ENCODE measurements at places on chromosomes 2 and 18.

- DNase-seq: no peak
Observed at GRCh38 chr2:215658635-215659305, 222.9 kb upstream of the FN1 start.

DNA sequence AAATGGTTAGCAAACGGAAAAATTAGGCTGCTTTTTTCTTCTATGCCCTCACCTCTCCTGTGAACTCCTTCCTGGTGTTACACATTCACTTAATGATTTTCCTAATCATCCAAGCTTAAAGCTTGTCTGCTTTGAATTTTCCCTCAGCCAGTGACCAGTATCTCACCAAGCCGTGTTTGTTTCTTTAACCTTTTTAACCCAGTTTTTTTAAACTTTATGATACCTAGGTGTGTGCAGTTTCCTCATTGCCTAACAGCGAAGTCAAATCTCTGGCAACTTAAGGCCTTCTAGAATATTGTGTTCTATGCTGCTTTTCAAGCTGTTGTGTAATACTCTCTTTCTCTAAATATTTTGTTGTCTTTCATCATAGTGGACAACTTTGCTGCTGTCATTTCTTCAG, 113.0 kb downstream of the PIK3C3 start:
- DNase-seq: no peak

DNA sequence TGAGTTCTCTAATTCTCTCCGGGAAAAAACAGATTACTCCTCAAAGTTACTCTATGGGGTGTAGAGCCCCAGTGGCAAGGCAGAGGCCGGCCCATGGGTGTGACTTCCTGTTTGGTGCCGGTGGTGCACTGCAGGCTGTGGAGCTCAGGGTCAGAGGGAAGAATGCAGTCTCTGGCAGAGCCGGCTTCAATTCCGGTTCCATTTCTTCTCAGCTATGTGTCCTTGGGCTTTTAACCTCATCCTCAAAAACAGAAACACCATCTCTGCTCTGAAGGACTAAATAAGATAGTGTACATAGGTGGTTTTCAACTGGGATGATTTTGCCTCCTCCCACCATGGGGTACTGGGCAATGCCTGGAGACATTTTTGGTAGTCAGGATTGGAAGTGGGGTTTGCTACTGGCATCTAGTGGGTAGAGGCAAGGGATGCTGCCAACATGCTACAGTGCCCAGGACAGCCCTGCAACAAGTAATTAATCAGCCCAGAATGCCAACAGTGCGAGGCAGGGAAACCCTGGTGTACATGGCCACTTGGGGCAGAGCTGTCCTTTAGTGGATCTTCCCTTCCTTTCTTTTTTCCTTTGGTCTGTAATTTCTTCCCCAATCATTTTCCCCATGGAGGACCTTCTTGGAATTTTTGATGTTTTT, 81.2 kb downstream of the INSIG2 start:
- peak; percentile 2 for DNase-seq

DNA sequence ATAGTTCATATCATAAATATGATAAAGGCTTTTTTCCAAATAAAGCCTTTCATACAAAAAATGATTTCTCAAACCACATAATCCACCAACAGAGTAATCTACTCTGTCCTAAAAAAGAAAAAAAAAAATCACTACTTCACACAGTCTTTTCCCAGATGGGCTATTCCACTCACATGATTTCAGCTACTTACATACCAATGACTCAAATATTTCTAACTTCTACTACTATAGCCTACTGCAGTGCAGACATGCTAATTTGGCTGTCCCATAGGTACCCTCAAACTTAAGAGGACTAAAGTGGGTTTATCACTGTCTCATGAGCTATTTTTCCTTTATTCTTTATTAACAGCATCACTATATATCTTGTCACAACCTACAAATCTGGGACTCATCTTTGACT, 57.4 kb downstream of the SLC66A3 start:
- DNase-seq: no peak

GRCh38 chr2:157052685-157053224, 204.8 kb upstream of the GALNT5 start:
- DNase-seq: no peak
